ENCODE measurements at places on chromosomes 11 and 22. TPM values are rescaled to one million over a fixed set of nuclear protein-coding genes. Genes with fewer than 3 reads are reported as not detected.

- no peak overlapping the region for H3K4me3 ChIP-seq
- no peaks in the 10 kb centered on the region for H3K4me1 ChIP-seq
- H3K27ac ChIP-seq = no peak overlapping the region
Measured at GRCh38 chr11:131685906-131686305, 315.5 kb downstream of the NTM start.

DNA sequence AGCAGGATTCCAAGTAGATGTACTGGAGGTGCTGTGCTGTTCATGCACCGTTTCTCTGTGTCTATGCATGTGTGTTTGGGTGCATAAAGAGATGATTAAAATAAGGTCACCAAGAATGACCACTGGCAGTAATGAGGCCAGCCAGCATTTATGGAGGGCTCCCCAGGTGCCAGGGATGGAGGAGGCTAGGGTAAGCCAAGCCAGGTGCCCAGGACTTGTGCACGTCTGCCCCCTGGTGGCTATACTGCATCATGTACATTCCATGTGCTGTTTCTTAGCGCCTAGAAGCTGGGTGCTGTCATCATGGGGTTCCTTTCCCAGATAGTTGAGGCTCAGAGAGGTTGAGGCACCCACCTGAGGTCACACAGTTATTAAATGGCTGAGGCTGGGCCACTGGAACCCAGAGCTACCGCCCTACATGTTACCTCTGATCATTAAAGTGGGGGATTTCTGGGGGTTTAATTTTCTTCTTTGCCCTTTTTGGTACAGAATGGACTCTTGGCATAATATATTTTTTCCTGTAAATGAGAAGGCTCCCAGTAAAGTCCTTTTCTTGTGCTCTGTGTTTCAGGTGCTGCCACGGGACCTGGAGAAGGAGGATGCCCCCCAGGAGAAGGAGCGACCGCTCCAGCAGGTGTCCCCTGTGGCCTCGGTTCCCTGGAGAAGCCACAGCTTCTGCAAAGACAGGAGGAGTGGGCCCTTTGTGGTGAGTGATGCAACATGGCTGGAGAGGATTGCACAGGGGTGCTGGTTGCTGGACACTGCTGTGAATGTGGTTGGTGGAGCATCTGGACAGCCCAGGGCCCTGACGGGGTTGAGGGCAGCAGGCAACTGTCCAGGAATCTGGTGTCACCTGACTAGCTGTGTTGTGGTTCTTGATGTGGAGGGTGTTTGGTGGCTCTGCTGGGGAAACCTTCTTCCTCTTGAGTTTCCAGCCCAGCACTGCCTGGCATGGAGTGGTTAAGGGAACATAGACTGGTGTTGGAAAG, 96.4 kb downstream of the KIAA1671 start:
- no peaks in the 10 kb centered on the region for H3K36me3 ChIP-seq
- no peaks in the 10 kb centered on the region for H3K27me3 ChIP-seq
- DNase-seq = peak; percentile 83
- H3K27ac ChIP-seq = no peak overlapping the region

GRCh38 chr11:116517077-116517476, 255.7 kb downstream of the BUD13 start:
- H3K36me3 ChIP-seq = no peaks in the 10 kb centered on the region
- peaks cover 13% of the 10 kb centered on the region for H3K27me3 ChIP-seq
- H3K4me1 ChIP-seq = no peaks in the 10 kb centered on the region
- DNase-seq = no peak
- no peak overlapping the region for H3K4me3 ChIP-seq
- H3K27ac ChIP-seq = no peak overlapping the region

- peaks cover 24% of the 10 kb centered on the region for H3K4me1 ChIP-seq
- H3K27me3 ChIP-seq = no peaks in the 10 kb centered on the region
- H3K27ac ChIP-seq = no peak overlapping the region
- H3K36me3 ChIP-seq = peaks cover 35% of the 10 kb centered on the region
- no peak overlapping the region for H3K4me3 ChIP-seq
- no peak for DNase-seq
Measured at GRCh38 chr11:10492084-10492483, 37.0 kb downstream of the AMPD3 start.

The NDUFC2 gene
- 179 TPM for total RNA-seq

The BUD13 gene
- total RNA-seq = 28.6 TPM
